Pulmonary artery endothelial cell (primary cell): ENCODE measurements at places on chromosomes 2 and 18. TPM values are rescaled to one million over a fixed set of nuclear protein-coding genes. Genes with fewer than 3 reads are reported as not detected.

Gene SPDYA
- 0.79 and 1.0 TPM in 2 replicates for total RNA-seq

Gene DRC1
- total RNA-seq = 0.13 and 0.18 TPM in 2 replicates

Gene TMEM131
- 9.9 and 16.6 TPM in 2 replicates for total RNA-seq

Gene HAT1
- total RNA-seq = 42.9 and 68.2 TPM in 2 replicates

Gene ZNF514
- total RNA-seq = 10.2 TPM in 2 replicates

Gene C1GALT1C1L
- 0.18 and 0.20 TPM in 2 replicates for total RNA-seq
